ENCODE measurements at places on chromosomes 2 and 18.

- DNase-seq: no peak
Measured at GRCh38 chr18:79738581-79739439, 58.9 kb upstream of the KCNG2 start.

DNA sequence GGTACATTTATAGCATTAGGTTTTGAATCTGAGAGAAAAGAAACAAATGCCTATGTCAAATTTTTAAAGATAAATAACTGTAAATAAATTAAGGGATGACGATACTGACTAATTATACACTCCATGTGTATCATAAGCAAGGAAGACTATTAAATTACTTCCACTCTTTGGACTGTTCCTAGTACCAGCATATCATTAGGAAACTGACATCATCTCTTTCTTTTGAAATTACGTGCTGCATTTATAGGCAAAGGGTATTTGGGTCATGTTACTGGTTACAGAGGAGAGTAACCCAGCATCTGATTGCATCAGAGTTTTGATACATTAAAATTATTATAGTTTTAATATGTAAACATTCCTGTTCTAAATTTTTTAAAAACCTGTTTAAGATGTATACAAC lies 309.7 kb downstream of the XIRP2 start:
- DNase-seq: no peak

GRCh38 chr2:235510318-235510717 lies 16.5 kb downstream of the AGAP1 start:
- DNase-seq: no peak

DNA sequence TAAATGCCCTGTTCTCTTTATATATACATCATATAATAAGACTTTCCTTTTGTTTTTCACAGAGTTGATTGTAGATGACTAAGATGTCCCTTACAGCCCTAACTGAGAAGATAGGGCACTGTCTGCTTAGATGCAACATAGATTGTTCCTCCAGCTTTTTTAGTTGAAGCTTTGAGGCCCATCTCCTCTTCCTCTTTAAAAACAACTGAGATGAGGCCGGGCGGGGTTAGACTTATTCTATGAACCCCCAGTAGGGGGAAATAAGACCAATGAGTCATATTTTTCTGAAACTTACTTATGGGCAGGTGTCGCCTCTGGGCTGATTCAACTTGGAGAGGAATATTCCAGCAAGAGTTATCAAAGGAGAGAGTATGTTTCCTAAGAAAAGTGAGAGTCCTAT lies 84.6 kb downstream of the FBXO15 start:
- DNase-seq: no peak

All from NCI-H187 (cell line).